Activated T-cell treated with anti-CD3 and anti-CD28 coated beads for 48 hours (primary cell): ENCODE measurements at places on chromosomes 12 and 14.

GRCh38 chr14:106489112-106489881, 962.9 kb downstream of the TMEM121 start:
- peak; percentile 43 for DNase-seq

- DNase-seq: no peak
Measured at GRCh38 chr12:39587225-39587624, 32.4 kb downstream of the ABCD2 start.

DNA sequence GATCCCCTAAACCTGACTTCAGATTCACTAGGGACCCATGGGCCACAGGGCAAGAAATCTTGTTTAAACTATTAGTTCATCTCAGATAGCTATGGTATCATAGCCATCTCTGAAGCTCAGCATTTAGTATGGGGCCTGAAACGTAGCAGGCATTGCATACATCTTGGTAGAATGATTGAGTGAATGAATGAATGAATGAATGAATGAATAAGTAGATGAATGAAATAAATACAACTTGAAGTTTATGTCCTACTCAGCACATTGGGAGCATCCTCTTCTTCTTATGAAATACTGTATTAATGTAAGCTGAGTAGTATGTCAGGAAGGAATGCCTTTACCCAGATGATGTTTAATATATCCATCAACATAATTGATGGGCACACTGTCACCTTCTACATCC, 175.4 kb upstream of the EEA1 start:
- no peak for DNase-seq

GRCh38 chr12:107152315-107152714, 59.0 kb upstream of the CRY1 start:
- DNase-seq: no peak

- DNase-seq: no peak
Measured at GRCh38 chr12:52171950-52172512, 19.8 kb downstream of the KRT80 start.
